ENCODE measurements at places on chromosomes 6 and 20.

GRCh38 chr6:46756469-46757213 is 9.9 kb downstream of the ANKRD66 start:
- DNase-seq: no peak

- DNase-seq: no peak
Observed at GRCh38 chr6:163659803-163660202, 245.3 kb downstream of the QKI start.

GRCh38 chr20:50668798-50669197 is 22.5 kb downstream of the RIPOR3 start:
- DNase-seq: no peak

GRCh38 chr6:33117811-33118277 is 42.1 kb downstream of the HLA-DPB1 start:
- no peak for DNase-seq

- DNase-seq: no peak
Observed at GRCh38 chr6:37535759-37536490, 36.2 kb upstream of the CCDC167 start.

- no peak for DNase-seq
Observed at GRCh38 chr6:37093728-37094069, 76.3 kb upstream of the PIM1 start.

- DNase-seq: no peak
Observed at GRCh38 chr20:49286689-49287551, 9.1 kb upstream of the ZNFX1 start.

DNA sequence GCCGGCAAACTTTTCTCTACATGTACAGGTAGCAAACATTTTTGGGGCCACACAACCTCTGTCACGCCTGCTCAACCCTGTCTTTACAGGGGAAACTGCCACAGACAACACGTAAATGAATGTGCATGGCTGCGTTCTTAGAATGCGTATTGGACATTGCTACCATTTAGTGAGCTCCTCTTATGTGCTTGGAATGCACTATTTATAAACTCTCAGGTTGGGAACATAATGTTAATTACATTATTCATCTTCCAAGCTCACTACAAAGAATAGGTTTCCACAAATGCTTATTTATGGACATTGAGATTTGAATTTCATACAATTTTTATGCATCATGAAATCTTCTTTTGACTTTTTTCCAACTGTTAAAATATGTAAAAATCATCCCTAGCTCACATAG is 92.0 kb upstream of the RPS6KA2 start:
- no peak for DNase-seq

GRCh38 chr6:4374216-4374615 is 238.8 kb upstream of the ECI2 start:
- no peak for DNase-seq

GRCh38 chr20:5552154-5552553 is 198.0 kb upstream of the SHLD1 start:
- DNase-seq: no peak

DNA sequence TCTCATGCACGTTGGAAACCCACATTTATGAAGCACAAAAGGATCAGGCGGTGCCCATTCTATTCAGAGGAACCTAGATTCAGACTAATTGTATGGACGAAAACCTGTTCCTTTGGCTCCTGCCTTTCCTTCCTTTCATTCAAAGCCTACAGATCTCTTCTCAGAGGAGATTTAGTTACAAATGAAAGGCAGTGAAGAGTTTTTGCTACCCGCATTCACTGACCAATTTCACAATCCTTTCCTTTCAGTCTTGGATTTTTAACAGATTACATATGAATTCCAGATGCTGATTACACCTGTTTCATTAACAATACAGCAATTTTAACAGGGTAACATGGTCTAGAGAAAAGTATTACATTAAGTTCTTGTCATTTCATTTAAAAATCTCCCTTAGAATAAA is 32.0 kb downstream of the TMEM242 start:
- no peak for DNase-seq

DNA sequence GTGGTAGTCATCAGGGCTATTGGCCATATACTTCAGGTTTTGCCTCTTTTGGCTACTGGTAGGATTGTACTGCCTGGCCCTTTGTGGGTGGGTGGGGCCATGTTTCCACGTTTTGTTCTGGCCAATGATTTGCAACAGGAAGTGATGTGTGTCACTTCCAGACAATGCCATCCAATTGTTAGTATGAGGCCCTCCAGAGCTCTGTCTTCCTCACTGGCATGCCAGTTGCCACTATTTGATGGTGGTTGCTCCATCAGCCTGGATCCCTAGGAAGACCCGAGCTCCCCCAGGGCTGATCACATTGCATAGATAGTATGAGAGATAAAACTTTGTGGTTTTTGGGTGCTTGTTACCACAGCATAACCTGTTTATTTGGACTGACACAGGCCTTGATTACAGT is 7.7 kb upstream of the LRRN4 start:
- DNase-seq: no peak

DNA sequence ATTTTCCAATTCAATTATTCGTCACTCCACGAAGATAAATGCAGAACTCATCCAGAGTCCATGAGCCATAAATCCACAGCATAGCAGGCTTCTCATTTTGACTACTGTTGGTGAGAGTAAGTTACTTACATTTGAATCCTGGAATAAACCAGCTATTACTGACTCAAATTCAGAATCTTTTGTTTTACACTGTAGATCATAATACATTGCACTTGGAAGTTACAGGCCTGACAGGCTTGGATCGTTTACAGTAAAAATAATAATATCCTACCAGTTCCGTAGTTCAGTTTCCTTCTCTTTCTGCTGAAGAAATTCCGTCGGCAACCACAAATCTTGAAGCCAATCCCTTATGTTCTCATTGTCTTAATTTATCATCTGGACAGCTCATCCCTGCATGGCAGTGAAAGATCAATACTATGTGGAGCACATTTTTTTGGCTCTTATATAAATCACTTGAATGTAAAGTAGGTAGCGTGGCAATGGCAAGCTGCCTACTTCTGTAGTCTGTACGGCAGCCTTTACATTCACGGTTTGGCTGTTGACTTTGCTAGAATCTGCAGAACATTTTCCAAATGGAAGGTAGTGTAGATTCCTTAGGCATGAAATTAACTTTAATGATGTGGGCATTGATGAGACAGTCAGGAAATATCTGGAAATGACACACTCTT is 142.9 kb downstream of the WDR27 start:
- no peak for DNase-seq

DNA sequence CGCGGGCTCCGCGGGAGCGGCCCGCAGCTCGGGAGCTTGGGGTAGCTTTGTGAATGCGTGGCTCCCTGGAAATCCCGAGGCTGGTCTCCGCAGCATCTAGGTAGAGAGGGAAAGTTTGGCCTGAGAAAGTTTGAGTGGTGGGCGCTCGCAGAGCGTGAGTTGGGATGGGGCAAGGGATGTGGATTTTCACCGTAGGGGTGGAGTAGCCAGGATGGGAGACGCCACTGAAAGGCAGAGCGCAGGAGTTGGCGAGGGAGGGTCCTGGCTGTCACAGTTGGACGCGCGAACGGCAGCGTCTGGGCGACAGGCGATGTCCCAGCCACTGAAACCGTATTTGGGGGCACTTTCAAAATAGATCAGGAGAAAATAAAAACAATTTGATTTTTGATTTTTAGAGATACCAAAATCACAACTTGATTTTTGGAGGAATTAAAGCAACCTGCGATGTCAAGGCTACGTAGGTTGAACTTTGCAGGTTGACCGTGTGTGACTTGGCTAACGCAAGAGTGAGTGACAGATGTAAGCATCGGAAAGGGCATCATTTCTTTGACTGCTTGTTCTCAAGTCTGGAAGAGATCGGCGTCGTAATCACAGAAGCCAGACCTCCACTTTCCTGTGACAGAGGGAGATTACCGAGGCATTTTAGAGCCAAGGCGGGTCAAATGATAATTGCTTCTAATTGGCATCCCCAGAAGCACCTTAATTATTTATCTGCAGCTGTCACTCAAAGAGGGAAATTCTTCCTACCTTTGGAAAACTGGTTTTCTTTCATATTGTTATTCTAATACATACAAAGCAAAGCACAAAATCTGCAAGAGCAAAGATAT is 646 bp downstream of the HEY2 start:
- DNase-seq: no peak

- DNase-seq: no peak
Observed at GRCh38 chr6:35168461-35168861, 27.3 kb upstream of the TCP11 start.

DNA sequence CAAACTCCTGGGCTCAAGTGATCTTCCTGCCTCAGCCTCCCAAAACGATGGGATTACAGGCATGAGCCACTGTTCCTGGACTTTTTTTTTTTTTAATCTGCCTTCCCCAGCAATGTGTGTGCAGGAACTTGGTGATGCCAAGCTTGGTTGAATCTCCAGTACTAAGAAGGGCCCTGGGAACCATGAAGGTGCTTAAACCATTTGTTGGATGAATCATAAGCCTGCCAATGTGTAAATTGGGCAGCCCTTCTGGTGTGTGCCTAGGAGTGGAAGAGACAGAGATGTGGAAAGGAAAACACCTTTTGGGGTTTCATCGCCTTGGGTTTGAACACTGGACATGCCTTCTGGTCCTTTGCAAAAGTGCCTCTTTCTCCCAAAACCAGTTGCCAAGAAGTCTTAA is 7.1 kb upstream of the SPO11 start:
- no peak for DNase-seq

DNA sequence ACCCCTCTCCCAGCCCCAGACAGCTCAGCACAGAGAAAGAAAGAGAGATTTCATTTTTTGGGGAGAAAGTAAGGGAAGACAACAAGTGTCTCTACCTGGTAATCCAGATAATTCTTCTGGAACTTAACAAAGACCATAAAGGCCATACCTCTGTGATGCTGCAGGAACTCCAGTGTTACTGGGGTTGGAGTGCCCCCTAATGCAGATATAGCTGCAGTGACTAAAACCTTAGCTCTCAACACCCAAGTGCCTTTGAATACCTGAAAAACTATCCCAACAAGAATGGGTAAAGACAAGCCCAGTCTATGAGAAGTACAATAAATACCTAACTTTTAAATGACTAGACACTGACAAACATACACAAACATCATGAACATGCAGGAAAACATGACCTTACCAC is 365.3 kb upstream of the PTCHD4 start:
- DNase-seq: no peak

DNA sequence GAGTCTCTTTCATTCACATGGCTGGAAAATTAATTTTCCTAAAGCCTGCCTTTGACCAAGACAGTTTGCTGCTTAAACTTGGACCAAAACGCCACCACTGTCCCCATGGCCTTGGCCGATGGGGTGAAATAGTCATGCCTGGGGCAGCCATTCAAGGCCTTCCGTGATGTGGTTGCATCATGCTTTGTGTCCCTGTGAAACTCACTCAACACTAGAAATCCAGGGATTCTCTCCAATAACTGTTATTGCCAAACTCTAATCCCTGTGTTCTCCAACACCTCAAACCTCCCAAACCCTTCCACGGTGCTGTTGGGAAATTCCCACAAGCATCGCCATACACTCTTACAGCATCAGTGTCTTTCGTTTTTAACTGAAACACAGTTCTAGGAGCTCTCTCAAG is 1.4 kb upstream of the TXNDC5 start:
- DNase-seq: no peak

- peak; percentile 68 for DNase-seq
Observed at GRCh38 chr6:28789553-28790083, 134.2 kb downstream of the TRIM27 start.

GRCh38 chr20:49330701-49331615 is 53.1 kb upstream of the ZNFX1 start:
- no peak for DNase-seq

DNA sequence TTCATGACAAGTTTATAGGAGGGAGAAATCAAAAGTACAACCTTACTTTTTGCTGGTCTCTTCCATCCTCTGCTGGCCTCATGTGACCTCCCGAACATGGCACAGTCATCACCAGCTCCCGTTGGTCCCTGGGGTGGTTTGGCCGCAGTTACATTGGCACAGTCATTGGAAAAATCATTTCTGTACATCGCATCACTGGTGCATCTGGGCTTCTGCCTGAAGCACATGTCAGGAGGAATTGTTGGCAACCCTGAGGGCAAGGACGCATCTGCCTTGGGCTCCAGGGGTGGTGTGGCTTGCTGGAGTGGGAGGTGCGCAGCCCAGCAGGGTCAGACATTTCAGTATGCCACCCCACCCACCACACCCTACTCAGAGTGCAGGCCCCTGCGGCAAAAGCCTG is 162.9 kb upstream of the SLC24A3 start:
- DNase-seq: no peak

DNA sequence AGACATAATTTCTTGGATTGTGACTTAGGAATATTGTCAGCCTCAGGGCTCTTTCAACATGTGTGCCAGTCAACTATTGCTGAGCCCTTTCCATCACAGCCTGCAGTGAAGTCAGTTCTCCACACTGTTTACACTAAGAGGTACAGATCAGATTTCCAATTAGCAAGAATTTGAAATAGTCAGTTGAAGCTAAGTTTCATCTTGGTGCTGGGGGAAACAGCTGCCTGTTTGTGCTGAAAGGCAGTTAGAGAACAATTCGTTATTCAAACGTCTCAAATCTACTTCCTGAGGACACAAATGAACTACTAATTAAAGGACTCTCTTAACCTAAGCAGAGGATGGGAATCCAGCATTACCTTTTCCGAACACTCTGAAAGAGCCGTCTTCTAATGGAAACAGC is 25.9 kb downstream of the ADGRF1 start:
- no peak for DNase-seq

- DNase-seq: no peak
Observed at GRCh38 chr20:61923371-61924166, 142.1 kb downstream of the TAF4 start.

DNA sequence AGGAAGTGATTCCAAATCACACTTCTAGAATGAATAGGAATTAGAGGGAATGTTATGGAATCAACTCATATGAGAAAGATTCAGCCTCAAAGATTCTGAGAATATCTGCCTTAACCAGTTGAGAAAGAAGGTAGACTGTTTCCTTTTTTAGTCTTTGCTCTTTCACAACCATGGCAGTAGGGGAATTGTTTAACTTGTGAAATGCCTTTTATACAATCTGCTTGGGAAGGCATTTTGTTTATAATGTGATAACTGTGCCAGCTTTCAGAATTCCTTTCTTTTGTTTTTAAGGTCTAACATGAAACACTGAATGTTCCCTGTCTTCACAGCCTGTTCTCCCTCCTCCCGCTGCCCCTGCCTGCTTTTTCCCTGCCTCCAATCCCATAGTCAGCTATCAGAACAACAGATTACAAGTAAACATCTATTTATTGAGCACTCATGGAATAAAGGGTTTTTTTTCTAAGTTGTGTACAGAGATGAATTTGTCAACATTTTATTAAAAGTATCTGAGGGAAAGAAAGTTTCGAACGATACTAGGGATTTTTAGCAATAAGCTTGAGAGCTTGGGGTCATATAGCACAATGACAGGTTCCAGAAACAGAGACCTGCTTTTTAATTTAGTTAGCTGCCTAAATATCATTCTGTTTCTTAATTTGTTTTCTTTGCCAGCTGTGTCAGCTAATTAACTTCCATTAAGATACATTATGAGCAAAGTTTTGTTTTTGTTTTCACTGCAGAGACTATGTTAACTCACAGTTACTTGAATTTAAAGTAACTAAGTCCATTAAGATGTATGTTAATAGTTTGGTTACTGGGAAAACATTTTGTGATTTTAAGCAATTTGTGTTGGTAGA is 28.3 kb upstream of the FBXO30 start:
- no peak for DNase-seq
